AG10803 (cell line): ENCODE measurements at places on chromosomes 2 and 18.

- peak; percentile 8 for DNase-seq
Measured at GRCh38 chr18:58105888-58106260, 61.8 kb downstream of the NEDD4L start.

- DNase-seq = no peak
Measured at GRCh38 chr2:128681507-128681906, 362.8 kb upstream of the HS6ST1 start.

DNA sequence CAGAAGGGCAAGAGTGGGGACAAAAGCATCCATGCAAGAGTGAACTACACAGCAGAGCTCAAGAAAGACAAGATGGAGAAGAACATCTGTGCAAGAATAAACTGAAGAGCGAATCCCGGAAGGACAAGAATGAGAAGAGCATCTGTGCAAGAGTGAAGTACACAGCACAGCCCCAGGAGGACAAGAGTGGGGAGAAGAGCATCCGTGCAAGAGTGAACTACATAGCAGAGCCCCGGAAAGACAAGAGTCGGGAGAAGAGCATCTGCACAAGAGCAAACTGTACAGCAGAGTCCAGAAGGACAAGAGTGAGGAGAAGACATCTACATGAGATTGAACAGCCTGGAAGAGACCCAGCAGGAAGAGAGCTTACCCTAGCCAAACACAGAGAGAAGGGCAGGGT lies 284.6 kb downstream of the PIEZO2 start:
- no peak for DNase-seq

GRCh38 chr2:168490946-168491605 lies 35.0 kb downstream of the CERS6 start:
- no peak for DNase-seq

GRCh38 chr2:218878926-218879761 lies 1.5 kb upstream of the WNT10A start:
- no peak for DNase-seq

GRCh38 chr2:14297906-14298305 lies 334.6 kb upstream of the LRATD1 start:
- no peak for DNase-seq

DNA sequence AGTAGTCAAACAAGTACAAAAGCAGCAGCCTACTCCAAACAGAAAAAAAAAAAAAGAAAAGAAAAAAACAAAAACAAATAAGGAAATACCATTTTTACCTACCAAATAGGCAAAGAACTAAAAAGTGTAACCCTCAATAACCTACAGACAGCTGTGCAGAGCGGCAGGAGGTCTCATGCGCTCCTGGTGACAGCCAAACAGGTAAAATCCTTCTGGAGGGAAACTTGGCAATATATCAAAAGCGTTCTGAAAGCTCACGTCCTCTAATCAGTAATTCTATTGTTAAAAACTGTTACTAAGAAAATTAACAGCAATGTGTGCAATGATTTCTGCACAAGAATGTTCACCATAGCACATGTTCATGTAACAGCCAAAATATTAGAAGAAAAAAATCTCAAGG lies 105.6 kb downstream of the AFF3 start:
- no peak for DNase-seq

DNA sequence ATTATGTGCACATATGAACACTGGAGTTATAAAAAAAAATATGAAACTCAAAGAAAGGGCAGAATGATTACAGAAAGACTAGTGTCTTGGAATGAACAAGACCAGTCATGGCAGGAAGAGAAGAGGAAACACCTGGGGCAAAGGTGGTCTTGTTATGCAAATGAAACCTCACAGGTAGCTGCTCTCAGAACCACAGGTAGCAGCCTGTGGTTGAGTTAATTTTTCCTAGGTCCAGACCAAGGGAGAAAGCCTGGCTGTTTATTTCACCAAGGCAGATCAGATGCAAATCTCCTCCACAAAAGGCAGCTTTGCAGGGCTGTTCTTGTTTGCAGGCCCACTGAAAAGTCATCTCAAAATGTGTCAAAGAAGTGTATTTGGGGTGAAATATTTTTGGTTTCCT lies 785.8 kb downstream of the RNF144A start:
- DNase-seq = no peak

DNA sequence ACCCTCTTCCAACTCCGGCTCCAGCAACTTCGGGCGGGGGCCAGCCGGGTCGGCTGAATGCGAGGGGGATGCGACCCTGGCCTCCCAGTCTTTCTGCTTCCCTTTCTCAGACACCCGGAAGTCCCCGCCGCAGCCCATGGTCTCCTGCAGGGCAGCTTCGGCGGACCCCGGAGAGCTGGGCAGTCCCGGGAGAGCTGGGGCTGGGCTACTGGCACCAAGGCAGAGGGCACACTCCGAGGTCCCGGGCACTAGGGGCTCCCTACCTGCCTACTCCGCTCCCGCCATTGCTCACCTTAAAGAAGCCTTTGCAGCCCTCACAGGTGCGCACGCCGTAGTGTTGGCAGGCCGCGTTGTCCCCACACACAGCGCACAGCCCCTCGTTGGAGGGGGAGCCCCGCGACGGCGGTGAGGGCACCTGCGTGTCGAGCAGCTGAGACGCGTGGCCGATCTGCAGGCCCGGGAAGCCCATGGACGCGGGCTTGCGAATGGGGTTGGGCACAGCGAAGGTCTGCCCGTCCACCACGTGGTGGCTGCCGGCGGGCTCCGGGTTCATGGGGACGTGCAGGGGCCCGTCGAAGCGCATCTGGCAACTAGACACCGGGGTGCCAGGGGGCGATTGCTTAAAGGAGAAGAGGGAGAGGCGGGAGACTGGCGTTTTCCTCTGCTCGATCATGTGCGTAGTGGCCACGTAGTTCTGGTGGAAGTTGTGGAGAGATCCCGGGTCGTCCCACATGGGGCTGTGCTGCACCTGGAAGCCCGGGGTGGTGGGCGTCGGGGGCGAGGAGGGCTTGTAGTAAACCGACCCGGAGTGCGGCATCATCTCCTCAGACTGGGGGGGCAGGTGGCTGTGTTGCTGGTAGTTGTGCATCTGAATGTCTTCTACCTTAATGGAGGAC lies 3.2 kb downstream of the NR4A2 start:
- no peak for DNase-seq

DNA sequence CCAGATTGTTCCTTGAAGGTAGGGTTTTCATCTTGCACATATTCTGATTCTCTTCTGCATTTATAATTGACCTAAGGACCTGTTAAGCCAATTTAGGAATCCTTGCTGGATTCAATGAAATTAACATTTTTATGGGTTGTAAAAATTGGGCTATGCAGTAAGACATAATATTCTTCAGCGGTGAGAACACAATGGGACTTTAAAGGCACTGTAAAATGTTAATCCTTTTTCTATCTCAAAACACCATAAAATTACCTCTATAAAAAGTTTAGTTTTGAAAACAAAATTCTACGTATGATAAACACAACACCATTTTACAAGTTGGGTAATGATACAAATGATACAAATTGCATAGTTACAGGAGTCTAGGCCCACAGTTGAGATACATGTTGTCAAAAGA lies 169.2 kb upstream of the DTNA start:
- no peak for DNase-seq

GRCh38 chr2:158498749-158499136 lies 42.0 kb downstream of the PKP4 start:
- DNase-seq = no peak

DNA sequence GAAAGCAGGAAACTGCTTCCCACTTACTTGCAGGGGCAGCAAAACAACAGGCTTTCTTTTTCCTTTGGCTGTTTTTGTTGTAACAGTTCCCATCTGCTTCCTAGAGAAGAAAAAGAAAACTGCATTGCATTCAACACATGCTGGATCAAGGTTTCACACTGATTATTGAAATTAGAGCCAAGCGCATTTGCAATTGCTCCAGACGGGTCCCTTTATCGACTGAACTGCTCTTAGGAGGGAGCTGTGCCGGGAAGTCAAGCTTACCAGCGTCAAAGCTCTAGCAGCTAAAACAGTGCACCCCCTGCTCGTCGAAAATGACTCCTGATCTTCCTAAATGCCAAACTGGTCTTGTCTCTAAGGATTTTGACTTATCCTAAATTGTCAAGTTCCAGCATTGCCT lies 164.0 kb upstream of the SESTD1 start:
- DNase-seq = peak; percentile 0

DNA sequence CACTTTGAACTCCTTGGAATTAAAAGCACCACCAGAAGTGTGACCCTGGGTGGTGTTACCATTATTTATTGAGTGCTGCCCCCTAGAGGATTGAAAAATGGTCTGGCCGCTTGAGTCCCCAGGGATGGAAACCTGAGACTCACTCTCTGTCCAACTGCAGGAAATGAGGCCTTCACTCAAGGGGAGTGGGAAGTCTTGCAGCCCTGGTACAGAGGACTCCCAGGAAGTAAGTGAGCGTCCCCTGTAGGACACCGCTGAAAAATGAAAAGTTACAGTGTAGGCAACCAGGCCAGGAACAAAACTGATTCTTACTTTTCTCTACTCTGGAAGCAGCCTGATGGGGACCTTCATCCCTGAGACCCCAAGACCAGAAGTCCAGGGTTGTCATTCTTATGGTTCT lies 2.2 kb upstream of the NRP2 start:
- DNase-seq = peak; percentile 87

DNA sequence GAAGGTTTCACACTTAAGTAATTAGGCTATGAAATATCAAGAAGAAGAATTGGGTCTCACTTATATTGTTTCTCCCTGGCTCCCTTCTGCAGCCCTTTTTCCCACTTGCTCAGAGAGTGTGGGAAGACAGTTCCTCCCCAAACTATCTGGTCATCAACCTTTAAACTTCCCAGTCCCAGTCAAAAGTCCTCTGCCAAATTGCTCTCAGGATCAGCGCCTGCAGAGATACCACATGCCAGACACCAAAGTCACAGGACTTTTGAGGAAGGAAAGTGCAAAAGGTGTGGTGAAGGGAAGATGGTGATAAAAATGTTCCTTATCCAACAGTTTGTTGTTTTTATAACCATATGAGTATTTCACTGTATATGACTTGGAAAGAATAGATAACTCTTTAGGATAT lies 51.3 kb downstream of the DLGAP1 start:
- DNase-seq = no peak

DNA sequence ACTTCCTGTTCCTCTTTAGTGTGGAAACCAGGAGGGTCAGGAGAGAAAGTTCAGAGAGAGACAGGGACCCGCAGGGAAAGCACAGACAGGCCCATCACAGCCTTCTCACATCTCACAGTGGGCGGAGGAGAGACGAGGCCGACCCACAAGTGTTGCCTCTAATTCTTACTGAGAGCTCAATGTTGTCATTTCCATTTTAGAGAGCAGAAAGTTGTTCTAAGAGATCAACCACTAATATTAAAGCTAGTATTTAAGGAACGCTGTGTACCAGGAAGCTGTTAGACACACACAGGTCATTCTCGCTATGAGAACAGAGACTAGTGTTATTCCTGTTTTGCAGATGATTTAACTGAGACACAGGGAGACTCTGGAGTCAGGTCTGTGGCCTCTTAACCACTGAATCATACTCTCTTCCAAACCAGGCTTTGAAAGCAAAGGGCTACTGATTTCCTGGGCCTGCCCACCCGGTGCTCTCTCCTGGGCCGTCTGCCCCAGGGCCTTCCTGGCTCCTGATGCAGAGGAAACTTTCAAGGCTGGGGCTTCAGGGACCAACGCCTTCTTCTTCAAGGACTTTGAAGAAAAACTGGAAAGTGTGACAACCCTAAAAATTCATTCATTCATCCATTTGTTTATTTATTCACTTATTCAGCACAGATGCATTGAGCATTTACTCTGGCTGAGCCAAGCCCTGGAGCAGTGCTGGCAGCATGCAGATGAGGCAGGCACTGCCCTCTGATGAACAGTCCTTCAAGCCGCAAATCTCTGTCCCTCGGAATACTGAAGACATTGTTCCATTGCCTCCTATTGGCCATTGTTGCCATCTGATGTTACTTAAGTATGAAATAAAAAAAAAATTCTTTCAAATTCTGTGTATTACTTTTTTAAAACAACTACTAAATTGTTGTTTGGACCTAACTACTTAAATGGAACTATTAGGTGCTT lies 37.2 kb upstream of the BIN1 start:
- peak; percentile 62 for DNase-seq

DNA sequence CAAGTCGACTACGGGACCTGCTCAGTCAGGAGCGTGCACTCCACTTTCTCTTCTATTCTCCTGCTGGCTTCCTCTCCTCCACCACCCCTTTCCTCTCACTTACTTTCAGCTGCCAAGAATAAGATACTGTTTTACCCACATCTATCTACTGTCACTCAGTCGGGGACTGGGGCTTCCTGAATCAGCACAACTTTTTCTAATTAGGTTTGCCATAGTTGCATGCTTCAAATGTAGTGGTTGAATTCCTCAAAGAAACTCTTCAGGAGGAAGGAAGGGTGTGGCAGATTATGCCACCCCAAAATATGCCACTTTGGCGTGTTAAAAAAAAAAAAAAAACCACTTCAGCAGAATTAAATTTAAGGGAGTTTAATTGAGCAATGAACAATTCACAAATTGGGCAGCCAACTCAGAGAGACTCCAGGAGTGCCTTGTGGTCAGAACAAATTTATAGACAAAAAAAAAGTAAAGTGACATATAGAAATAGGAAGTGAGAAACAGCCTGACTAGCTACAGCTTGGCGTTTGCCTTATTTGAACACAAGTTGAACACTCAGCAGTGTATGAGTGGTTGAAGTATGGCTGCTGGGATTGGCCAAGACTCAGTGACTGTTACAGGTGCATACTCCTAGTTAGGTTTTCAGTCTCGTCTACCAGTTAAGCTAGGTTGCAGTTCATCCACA lies 32.5 kb upstream of the RMDN2 start:
- peak; percentile 22 for DNase-seq

DNA sequence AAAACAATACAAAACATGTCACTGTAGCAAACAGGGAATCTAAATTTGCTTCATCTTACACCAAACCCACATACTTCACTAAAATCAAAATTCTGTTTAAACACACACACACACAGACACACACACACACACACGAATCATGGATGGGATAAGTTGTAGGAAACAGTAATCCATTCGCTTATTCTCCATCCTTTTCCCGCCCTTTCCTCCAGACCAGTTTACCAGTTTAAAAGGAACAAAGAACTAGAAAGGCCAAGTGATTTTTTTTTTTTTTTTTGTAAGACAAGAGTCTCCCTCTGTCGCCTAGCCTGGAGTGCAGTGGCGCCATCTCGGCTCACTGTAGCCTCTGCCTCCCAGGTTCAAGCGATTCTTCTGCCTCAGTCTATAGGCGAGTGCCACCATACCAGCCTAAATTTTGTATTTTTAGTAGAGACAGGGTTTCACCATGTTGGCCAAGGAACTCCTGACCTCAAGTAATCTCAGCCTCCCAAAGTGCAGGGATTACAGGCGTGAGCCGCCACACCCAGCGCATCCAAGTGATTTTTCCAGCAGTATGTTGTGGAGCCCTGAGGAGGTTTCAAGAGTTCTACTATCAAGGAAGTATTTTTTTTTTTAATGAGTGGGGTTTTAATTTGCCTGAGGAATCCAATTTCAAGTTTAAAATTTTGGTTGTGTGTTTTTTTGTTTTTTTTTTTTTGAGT lies 5.7 kb downstream of the PSME4 start:
- DNase-seq = no peak

- peak; percentile 91 for DNase-seq
Measured at GRCh38 chr18:32349728-32350395, 120.8 kb downstream of the GAREM1 start.

DNA sequence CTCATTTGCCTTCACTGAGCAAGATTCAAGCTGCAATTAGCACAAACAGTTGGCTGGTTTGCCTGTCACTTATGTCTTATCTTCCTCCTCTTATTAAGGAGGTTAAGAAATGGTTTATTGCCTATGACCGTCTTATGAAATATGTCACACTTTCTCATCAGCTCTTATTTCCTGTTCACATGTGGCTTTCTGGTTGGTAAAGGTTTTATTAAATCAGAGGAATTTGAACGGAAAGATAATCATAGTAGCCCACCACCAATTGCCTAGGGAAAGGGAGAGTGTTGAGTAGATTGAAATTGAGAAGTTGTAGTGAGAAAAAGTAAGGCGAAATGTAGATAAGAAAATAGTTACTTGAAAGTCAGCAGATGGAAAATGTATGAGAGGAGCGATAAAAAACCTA lies 4.2 kb upstream of the IL1R1 start:
- DNase-seq = peak; percentile 17
